ENCODE measurements at places on chromosomes 11 and 22. TPM values are rescaled to one million over a fixed set of nuclear protein-coding genes. Genes with fewer than 3 reads are reported as not detected.
A peak's percentile ranks its signal among the peaks of the same experiment; 100 is the strongest.

- DNase-seq: no peak
- peaks cover 7% of the 10 kb centered on the region for H3K36me3 ChIP-seq
- H3K4me3 ChIP-seq: peak overlapping the region; percentile 30
- H3K4me1 ChIP-seq: peaks cover 32% of the 10 kb centered on the region
- no peaks in the 10 kb centered on the region for H3K27me3 ChIP-seq
These were observed 3.7 kb downstream of the OSBP start for GRCh38 chr11:59611570-59612565.

DNA sequence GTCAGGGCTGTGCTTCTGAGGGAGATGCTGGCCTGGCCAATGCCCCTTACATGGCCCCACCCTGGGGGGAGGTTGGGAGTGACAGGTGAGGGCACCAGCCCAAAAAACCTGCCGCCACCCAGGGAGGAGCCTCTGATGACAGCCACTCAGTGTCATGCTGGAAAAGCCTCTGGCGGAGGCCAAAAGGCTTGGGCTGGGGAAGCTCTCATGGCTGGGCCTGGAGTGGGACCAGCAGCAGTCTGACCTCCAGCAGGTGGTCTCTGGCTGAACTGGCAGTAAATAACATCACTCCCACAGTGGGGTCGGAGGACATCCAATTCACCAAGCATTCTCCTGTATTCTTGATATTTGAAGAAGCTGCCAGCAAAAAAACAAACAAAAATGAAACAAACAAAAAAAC is 20.1 kb downstream of the FGF3 start:
- DNase-seq: no peak
- H3K4me1 ChIP-seq: no peaks in the 10 kb centered on the region
- peaks cover 4% of the 10 kb centered on the region for H3K27me3 ChIP-seq
- no peak overlapping the region for H3K27ac ChIP-seq

APOL3 gene
- total RNA-seq: not detected

DNA sequence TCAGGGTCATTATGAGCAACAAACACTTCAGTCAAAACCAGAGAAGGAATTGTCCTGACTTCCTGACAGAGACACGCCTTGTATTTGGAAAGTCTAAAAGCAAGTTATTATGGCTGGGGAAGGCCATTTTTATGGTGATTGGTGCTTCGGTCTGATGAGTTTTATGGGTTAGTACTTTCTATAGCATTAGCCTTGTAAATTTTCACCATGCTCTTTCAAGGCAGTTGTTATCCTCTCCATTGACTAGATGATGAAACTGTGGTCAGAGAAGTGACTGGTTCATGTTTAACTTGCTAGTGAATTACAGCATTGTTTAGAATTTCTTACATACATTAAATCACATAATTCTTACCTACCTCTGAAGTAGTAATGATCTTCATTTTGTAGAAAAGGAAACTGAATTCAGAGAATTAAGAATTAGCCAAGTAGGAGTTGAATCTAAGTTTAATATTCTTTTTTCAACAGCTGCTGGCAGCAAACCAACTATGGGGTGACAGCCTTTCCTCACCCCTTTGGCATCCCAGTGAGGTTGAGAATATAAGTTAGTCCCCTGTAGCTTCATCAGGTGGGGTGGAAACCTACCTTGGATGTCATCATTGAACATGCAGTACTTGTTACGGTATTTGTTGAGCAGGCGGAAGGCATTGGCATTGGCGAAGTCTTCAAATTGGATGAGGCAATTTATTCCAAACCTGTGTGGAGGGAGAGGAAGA is 90.0 kb downstream of the CCDC81 start:
- no peaks in the 10 kb centered on the region for H3K36me3 ChIP-seq
- no peak overlapping the region for H3K4me3 ChIP-seq
- no peak for DNase-seq
- no peak overlapping the region for H3K27ac ChIP-seq
- H3K27me3 ChIP-seq: no peaks in the 10 kb centered on the region

Measured in progenitor cell of endocrine pancreas (in vitro differentiated cells).